ENCODE measurements at places on chromosomes 12 and 14.

DNA sequence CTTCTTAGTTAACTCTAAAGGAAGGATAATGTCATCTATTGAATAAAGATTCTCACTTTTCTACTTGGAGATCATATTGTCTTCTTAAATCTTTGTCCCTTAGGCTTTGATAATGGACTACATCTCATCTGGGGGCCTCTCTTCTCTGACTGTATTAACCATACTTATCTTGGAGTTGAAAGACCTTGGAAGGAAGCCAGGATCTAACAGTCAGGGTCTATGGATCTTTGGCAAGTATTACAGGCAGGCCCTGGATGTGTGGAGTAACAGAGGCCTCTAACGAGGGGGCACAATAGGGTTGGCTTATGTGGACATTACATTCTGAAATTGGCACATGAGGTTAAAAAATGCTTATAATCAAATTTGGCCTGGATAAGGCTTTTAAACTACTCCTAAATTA, 513.8 kb downstream of the NRXN3 start:
- no peak for DNase-seq

DNA sequence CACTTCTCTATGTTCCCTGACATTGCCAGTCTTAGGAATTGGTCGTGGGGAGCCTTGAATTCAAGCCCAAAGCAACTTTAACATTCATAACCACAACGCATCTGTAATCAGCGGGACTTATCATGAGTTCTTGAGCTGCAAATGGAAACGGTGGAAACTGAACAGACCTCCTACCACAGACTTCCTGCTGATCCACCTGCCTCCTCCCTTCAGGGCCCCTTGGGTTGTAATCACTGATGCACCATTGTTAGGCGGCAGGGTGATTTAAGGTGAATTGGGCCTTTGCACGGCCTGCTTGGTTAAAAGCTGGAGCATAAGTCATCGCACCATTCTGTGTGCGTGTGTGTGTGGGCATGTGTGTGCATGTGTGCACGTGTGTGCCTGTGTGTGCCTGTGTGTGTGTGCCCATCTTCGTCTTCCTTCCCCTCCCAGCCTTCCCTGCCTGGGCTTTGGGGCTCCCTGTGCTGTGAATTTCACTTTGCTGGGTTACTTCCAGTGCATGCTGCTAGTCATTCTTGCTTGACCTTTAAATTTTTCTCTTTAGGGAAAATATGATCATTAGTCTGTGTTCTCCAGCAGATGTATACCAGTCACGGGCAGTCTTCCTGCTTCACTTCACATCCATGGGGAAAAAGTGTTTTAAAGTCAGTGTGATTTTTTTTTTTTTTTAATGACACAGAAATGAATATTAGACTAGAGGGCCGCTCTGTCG, 29.1 kb downstream of the CHST11 start:
- no peak for DNase-seq

GRCh38 chr14:51636109-51636508, 15.6 kb upstream of the FRMD6 start:
- DNase-seq: no peak

- no peak for DNase-seq
Observed at GRCh38 chr14:69285661-69286255, 25.8 kb downstream of the GALNT16 start.

- no peak for DNase-seq
Observed at GRCh38 chr14:68208218-68208617, 388.6 kb downstream of the RAD51B start.

- peak; percentile 98 for DNase-seq
Observed at GRCh38 chr12:104454997-104455396, 1.8 kb upstream of the CHST11 start.

DNA sequence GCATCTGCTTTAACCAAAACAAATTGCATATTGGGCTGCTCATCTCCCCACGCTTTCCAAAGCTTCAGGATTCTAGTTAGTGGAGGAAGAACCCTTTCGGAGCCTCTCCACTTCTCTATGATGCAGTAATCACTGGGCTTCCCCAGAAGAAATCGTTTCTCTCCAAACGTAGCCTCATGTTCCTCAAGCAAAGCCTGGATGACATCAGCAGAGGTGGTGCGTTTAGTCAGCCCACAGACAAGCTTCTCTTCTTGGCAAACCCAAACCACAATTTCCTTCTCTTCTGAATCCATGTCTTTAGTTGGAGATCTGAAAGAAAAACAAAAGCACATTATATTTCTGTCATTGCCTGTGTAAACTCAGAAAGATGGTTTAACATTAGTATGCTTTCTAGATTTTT, 30.6 kb downstream of the RASSF9 start:
- DNase-seq: no peak

GRCh38 chr12:3272958-3273357, 195.8 kb downstream of the TSPAN9 start:
- no peak for DNase-seq

DNA sequence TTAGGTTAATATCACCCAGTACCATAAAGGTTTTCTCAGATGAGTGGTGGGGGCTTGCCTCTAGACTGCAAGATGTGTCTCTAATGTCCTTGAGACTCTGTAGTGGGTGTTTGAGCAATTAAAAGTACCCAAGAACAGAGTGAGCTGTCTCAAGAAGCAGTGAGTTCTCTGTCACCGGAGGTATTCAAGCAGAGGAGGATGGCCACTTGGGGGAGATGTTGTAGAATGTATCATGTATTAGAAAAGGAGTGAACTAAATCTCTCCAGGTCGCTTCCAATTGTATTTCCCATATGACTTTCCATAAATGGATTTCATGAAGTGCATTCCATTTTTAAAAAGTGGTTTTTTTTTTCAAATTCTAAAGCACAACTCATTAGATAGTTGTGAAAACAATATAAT, 35.0 kb downstream of the SLC17A8 start:
- DNase-seq: no peak

DNA sequence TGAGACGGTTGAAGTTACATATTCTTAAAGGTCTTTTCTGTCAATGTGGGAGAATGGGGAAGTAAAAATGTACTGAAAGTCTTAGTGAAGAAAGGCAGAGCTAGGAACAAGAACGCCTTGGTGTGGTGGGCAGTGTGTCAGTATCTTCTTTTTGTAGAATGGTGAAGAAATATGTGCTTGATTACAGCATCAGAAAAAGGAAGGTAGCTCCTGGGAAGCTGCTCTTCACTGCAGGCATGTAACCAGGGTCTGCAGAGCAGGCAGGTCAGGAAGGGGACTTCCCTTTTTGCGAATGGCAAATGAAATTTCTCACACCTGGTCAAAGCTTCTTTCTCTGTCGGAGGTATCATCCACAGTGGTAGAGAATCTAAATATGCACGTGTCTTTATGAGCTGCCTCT, 226.2 kb downstream of the ADAMTS20 start:
- DNase-seq: no peak

DNA sequence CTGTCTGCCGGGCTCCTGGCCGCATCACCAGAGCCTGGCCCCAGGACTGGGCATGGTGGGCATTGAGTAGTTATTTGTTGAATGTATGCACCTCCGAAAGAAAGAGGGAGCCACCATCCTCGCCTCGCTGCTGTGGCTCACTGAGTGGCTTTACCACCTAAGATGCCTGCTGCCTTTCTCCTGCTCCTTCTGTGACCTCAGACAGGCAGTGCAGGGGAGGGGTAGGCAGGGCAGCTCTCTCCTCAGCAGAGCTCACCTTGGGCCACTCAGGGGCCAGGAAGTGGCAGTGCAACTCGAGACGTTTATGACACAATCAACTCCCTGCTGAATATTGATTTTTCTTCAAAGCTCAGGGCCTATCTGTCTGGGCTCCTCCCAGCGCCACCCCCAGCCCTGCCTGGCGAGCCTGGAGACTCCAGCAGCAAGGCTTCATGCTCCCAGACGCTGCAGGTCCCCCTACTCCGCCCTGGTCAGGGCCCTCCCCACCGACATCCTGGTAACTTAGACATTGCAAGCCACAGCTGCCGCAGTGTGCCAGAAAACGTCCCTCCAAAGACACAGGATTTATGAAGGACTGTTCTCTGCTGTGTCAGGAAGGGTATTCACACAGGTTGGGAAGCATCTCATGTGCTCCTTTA, 84.3 kb upstream of the DIO3 start:
- DNase-seq: peak; percentile 47

- DNase-seq: no peak
Observed at GRCh38 chr12:41100572-41100971, 87.5 kb upstream of the PDZRN4 start.

GRCh38 chr12:105935106-105935505, 203.6 kb downstream of the NUAK1 start:
- peak; percentile 74 for DNase-seq

GRCh38 chr14:74507840-74508239, 14.3 kb downstream of the ISCA2 start:
- DNase-seq: no peak

- DNase-seq: peak; percentile 73
Observed at GRCh38 chr14:29846339-29847055, 81.2 kb downstream of the PRKD1 start.

- DNase-seq: peak; percentile 82
Observed at GRCh38 chr12:124910561-124911478, 3.6 kb downstream of the UBC start.

- no peak for DNase-seq
Observed at GRCh38 chr14:72726444-72726843, 167.5 kb downstream of the DPF3 start.

DNA sequence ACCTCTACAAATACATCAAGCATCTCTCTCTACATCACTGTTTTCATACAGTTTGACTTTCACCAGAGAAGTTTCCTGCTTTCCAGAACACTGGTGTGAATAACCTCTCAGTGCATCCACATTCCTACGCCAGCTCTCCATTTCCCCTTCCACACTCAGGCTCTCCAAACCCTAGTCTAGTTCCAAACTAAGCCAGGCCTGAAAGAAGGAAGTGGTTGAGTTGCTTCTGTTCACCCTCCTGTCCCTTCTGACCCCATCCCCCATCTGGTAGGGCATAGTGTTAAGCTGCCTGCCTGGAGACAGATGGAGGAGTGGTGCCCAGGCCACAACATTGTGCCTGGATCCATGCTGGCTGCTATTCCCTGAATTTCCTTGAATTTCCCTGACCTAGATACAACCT, 132.4 kb downstream of the GPR65 start:
- DNase-seq: no peak

DNA sequence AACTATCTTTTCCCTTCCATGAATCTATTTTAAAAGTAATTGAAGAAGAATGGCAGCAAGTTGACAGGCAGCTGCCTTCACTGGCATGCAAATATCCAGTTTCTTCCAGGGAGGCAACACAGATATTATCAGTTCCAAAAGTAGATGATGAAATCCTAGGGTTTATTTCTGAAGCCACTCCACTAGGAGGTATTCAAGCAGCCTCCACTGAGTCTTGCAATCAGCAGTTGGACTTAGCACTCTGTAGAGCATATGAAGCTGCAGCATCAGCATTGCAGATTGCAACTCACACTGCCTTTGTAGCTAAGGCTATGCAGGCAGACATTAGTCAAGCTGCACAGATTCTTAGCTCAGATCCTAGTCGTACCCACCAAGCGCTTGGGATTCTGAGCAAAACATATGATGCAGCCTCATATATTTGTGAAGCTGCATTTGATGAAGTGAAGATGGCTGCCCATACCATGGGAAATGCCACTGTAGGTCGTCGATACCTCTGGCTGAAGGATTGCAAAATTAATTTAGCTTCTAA, 18.4 kb downstream of the TMPO start:
- no peak for DNase-seq

DNA sequence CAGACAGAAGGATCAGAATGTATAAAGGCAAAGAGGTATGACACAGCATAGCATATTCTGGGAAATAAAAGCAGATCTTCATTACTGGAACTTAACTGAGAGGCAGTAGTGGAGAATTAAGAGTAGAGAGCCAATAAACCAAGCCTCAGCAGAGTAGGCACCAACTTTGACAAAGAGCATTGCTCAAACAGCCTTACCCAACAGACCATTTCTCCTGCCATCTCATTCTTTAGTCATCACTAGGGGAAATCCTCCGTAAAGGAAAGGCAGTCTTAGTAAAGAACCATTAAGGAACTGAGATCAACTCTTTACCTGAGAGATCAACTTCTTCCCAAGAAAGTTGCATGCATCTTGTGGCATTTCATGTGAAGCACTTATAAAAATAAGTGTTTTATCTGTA, 36.6 kb downstream of the SENP1 start:
- peak; percentile 82 for DNase-seq

DNA sequence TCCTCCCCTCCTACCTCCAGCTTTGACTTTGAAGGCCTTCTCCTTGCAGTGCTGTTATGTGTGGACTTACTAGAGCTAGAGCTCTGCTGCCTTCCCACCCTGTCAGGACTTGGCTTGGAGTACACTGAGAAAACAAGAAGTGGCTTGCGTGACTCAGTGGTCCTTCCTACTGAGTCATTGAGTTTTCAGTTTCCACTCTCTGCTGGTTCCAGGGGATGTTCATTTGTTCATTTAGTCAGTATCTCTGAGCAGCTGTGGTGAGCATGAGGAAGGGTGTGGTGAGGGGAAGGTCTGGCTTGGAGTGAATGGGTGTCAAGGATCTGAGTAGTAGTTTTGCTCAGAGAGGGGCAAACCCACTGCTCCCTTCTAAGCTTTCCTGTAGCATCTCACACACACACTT, 17.2 kb upstream of the ELK3 start:
- DNase-seq: peak; percentile 99

GRCh38 chr12:71125949-71126348, 31.9 kb downstream of the TSPAN8 start:
- no peak for DNase-seq

- peak; percentile 95 for DNase-seq
Observed at GRCh38 chr14:93234798-93235197, 27.7 kb downstream of the UBR7 start.

DNA sequence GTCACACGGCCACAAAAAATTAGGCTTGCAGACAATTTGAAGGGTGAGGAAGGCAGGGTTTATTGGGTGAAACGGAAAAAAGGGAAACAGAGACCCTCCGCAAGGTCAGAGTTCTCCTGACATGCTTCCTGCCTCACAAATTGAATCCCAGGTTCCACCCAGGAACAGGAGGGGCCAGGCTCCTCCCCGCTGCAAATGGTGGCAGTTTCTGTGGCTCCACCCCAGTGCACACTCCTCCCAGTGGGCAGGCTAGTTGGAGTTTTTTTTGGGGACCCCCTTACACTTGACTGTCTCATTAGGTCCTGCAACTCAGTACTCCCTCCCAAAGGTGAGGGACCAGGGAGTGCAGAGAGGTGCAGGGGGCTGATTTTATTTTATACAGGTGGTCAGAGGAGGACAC, 39.4 kb upstream of the PPP1CC start:
- no peak for DNase-seq

Data from bronchial epithelial cell (primary cell).